ENCODE measurements at places on chromosomes 3 and 15.

- no peak for DNase-seq
These were observed 716.5 kb upstream of the GOLIM4 start for GRCh38 chr3:168812234-168812633.

DNA sequence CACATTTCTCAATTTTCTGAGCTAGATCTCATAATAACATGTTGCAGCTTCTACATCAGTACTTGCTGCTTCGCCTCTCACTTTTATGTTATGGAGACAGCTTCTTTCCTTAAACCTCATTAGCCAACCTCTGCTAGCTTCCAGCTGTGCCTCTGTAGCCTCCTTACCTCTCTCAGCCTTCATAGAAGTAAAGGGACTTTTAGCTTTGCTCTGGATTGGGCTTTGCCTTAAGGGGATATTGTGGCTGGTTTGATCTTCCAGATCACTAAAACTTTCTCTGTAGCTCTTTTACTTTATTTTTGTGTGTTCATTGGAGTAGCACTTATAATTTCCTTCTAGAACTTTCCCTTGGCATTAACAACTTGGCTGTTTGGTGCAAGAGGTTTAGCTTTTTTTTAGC lies 150.1 kb downstream of the ATG7 start:
- no peak for DNase-seq

GRCh38 chr3:178139116-178139515 lies 397.1 kb upstream of the KCNMB2 start:
- no peak for DNase-seq

DNA sequence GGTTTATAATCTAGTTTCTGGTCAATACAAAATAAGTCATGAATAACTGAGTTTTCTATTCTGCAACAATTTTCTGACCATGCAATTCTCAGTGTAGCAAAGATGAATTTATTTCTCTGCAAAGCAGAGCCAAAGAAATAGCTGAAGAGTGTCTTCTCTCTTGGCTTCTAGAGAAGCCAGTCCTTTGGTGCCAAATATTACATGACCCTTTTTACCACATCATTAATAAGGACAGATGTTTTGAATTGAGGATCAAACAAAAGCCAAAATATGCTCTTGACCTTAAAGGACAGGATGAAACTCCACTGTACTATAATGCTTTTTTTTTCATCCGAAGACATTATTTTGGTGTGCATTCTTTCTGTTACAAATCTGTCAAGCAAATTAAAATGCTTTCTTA lies 40.2 kb upstream of the OSTN start:
- DNase-seq, result no peak

GRCh38 chr3:157520485-157521150 lies 17.4 kb upstream of the VEPH1 start:
- DNase-seq, result no peak

DNA sequence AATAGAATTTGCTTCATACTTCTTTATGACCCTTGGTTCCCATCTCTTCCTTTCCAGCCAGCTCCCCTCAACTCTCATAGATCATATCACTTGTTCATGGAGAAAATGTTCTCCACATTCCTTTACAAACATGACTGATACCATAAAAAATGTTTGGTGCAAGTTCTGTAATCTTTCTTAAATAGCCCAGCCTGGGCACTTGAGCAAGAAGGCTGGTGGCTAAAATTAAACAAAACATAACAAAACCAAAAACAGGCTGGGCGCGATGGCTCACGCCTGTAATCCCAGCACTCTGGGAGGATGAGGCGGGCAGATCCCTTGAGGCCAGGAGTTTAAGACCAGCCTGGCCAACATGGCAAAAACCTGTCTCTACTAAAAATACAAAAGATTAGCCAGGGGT lies 8.9 kb upstream of the POLR2M start:
- DNase-seq, result no peak

DNA sequence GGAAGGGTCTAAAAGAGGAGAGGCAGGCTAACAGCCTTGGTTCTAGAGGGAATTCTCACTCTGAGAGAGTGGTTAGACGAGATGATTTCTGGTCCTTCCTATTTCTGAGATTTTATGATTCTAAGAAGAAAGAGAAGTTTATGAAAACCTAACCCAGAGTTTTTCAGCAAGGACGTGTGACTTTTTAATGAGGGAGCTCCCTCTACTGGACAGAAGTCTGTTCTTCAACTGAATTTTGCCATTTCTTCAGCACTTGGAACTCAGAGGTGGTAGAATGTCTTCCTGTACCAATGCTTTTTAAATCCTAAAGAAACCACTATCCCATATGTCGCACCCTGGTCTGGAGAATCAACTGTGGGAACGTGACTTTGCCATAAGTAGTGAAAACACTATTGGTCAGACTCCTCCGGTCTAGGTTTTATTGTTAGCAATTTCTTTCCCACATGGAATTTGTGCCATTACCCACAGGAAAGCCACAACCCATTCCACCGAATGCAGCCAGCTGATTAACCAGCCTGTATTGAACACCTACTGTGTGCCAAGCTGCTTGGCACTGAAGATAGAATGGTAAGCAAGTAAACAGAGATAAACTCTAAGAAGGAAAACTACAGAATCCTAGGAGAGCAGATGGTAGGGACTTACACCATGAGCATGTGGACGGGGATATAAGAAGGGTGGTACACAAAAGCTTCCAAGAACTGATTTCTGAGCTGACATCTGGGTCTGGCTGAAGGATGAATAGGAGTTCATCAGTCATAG lies 199.5 kb upstream of the LMCD1 start:
- no peak for DNase-seq

GRCh38 chr3:139472380-139473010 lies 3.8 kb downstream of the RBP2 start:
- DNase-seq, result no peak

DNA sequence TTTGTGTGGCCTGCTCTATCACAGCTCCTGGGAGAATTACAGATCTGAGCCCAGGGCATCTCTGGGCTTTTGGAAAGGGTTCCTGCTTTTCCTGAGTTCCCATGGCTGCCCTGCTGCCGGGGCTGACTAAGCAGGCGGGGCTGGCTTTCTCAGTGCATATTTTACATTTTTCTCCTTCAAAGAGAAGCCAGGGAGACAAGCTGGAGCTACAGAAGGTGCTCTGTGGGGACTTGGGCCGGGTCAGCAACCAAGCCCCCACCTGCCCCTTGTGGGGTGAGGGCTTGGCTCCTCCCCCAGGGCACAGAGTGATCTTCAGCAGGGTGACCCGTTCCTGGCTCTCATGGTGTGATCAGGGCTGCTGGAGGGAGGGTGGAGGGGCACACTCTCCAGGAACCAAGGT lies 17.4 kb downstream of the ABTB1 start:
- no peak for DNase-seq

- no peak for DNase-seq
These were observed 310.4 kb downstream of the PLCL2 start for GRCh38 chr3:17195192-17195611.

DNA sequence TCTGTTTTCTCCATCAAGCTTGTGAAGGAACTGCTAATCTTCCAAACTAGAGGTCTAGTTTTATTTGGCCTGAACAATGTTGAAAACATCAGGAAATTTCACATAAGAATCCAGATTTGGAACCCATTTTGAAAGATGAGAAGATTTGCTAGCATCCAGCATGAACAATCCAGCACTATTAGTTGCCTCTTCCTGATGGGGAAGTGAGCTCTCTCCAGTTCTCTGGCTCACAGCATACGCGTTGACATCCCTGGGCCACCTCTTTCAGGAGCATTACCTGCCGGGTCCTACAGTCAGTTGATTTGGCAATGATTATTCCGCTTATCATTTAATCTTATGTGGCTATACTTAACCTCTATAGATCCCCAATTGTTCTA lies 10.9 kb downstream of the GPR87 start:
- no peak for DNase-seq

- no peak for DNase-seq
These were observed 203.3 kb upstream of the IL12A start for GRCh38 chr3:159785273-159785708.

GRCh38 chr15:84598250-84598649 lies 2.6 kb upstream of the ZSCAN2 start:
- no peak for DNase-seq

DNA sequence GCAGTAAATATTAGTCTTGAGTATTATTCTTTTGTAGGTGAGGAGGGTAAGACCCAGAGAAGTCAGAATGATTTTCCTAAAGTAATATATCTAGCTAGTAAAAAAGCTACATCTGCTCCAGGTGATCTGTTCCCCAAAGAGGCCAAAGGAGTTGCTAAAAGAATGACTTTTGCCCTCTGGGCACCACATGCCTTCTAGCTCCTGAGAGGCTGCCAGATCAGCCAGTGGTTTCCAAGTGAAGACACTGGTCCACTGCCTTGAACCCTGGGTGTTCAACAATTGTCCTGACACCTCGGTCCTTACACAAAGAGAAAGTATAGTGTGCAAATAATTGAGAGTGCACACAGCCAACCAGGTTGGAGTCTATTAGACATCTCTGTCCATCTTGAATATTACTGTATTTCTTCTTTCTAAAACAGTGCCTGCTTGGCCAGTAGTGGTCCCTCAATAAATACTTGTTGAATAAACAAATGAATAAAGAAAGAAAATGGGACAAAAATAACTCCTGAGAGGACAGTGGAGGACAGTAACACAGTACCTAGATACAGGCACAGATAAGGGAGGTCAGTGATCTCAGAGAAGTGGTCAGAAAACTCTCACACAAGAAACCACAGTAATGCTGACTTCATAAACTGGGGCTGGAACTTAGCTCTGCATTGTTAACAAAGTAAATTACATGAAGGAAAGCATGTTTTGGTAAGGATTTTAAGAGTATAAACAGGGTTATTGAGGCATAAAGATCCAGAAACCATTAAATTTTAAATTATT lies 56.6 kb upstream of the CSTA start:
- DNase-seq, result no peak

DNA sequence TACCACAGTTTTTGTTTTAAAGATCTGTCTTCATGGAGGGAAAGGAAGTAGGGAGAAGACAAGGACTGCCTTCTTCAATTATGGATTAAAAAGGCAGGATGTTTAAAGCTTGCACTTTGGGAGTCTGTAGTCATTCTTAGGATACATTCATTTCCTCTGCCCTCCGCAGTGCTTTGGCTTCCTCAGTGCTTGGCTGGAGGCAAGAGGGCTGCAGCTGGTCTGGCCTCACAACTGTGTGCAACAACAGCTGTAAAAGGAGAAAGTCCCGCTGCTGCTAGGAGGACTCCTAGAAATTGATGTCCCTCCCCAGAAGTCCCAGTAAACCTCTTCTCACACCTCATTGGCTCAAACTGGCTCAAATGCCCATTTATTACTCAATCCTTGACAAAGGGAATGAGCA lies 54.4 kb upstream of the PPP2R3A start:
- DNase-seq, result no peak

DNA sequence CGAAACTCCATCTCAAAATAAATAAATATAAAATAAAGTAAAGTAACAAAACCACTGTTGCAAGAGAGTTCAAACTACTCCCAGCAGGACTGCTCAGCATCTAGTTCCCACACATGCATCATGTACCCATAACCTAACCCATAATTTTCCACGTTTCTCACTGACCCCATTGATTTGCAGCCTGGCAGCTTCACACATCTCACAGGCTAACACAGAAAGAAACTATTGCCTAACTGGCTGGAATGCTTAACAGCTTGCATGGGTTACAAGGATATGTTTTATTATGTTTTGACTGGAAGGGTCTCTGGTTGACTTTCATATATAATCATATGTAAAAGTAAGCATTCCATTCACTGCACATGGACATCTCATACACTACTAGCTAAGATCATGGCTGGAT lies 55.6 kb upstream of the TBC1D23 start:
- no peak for DNase-seq

DNA sequence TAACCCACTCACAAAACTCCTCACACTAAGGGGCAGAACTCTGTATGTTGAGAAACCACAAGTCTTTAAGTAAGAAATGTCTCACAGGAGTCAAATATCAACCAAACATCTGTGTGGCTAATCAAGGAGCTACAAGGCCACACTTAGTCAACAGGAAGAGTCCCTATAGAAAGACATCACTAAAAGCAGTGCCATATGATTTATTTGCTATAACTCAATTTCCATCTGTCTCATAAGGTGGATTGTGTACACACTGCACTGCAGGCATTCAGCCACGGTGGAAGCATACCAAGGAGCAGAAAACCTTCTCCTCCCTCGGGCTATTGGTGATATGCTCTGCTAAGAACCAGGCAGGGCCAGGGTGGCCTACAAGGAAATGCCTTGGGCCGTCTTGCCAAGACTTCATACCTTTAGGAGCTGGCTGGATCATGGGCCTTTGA lies 197.6 kb upstream of the CFAP20DC start:
- DNase-seq, result no peak

GRCh38 chr3:133763797-133764683 lies 17.8 kb downstream of the TF start:
- DNase-seq, result no peak

DNA sequence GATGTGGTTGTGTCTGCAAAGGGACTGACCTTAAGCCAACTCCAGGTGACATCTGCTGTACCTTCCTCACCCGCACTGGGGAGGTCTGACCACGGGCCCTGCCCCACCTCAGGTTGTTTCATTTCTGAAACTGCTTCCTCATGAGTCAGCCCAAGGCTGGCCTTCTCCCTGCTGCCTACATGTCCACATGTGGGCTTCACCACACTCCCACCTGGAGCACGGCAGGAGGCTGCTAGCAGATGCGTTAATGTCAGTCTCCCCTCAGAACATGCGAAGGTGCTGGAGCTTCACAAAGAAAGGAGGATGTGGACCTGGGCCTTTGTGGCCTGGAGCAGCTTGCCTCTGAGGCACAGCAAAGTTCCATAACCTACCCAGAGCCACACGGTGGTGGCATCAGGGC lies 69.4 kb upstream of the PLXNA1 start:
- no peak for DNase-seq

GRCh38 chr3:140845882-140846281 lies 95.8 kb upstream of the SLC25A36 start:
- no peak for DNase-seq

- no peak for DNase-seq
These were observed 388.2 kb upstream of the AGTR1 start for GRCh38 chr3:148309390-148310035.

DNA sequence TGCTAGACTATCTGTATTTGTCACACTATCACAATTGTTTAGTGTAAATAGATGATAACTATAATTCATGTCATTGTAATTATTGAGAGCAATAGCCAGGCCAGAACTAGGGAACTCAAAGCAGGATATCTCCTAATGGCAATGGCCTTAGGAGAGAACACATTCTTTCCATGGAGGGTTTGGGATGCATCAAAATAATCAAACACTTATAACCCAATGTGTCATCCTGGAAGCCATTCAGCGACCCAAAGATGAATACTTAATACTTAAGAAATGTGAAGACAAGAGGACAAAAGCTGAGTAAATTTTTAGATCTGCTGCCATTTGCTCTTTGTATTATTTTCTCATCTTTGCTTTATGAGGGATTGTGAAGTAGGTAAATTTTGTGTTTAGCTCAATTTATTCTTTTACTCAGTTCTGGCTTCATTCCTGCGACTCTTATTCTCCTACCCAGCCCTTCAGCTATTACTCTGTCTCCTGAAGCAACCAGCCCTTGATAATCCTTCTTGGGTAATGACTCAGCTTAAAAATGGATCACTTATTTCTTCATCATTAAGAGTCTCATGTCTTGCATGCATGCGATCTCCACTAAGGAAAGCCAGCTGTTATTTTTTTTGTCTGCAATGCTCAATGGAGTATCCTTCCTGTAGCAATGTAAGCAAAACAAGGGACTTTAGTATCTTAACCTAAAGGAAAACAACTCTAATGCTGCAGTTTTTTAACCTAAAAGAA lies 2.0 kb downstream of the OR4F15 start:
- no peak for DNase-seq
